ENCODE measurements at places on chromosomes 5 and 9.

DNA sequence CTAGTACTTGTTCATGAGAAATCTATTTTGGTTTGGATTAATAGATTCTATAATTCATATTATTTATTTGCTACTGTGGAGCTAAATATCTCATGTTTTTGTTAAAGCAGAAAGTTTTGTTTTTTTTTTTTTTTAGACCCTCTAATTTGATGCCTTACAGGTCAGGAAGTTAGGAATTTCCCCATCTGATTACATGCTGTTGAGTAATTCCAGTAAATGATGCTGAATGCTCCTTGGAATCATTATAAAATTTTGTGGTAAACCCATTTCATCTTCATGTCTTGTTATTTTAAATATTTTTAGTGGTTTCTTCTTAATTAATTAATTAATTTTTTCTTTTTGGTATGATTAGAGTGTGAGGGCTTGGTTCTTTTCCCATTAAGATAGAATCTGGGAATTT is 35.6 kb downstream of the NNT start:
- no peak for DNase-seq

- DNase-seq = no peak
Observed at GRCh38 chr9:135512241-135512603, 9.0 kb upstream of the LCN1 start.

DNA sequence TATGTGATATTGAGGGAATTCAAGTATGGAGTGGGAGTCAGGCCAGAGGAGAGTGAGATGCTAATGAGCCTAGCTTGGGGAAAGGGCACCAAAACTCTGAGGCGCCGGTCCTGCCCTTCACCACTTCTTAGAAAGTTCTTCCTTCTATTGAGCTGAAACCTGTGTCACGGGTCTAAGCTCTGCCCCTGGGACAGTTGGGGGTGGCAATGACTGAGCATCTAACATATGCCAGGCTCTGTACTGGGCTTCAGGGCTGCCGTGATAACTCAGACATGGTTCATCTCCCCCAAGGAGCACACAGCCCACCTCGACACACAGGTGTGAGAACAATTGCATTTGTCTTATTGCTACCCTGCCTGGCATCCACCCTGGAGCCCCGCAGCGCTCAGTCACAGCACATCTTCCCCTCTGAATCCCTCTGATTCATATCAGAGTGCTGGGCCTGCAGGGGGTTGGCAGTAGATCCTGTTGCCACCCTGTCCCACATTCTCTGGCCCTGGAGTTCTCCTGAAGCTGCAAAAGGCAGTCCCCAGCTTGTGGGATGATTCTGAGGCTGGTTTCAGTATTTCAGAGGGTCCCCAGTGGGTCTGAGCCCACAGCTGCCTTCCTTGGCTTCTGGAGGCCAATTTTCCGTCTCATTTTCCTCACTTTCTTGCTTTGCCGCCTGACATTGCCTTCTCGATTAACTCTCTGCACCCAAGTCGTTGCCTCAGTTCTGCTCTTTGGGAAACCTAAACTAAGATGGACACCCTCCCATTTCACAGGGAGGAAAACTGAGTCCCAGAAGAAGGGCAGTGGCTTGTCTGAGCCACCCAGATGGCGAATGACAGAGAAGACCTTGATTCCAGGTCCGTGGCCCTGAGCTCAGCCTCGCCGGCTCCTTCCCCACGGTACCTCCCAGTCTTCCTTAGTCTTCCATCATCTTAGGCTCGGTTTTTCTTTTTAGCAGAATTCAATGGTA is 42.5 kb downstream of the ALG2 start:
- DNase-seq = no peak

- DNase-seq = no peak
Observed at GRCh38 chr5:79464695-79465332, 49.1 kb downstream of the HOMER1 start.

- DNase-seq = no peak
Observed at GRCh38 chr5:405421-405820, 37.6 kb upstream of the EXOC3 start.

GRCh38 chr5:74103131-74104023 is 477.4 kb downstream of the ARHGEF28 start:
- DNase-seq = no peak
